Fibroblast of the aortic adventitia (primary cell): ENCODE measurements at places on chromosomes 3 and 15. TPM values are rescaled to one million over a fixed set of nuclear protein-coding genes. Genes with fewer than 3 reads are reported as not detected.

- no peak for DNase-seq
Observed at GRCh38 chr3:14583548-14584091, 43.5 kb upstream of the GRIP2 start.

- peak; percentile 75 for DNase-seq
Observed at GRCh38 chr3:4656059-4656458, 162.9 kb downstream of the ITPR1 start.

DNA sequence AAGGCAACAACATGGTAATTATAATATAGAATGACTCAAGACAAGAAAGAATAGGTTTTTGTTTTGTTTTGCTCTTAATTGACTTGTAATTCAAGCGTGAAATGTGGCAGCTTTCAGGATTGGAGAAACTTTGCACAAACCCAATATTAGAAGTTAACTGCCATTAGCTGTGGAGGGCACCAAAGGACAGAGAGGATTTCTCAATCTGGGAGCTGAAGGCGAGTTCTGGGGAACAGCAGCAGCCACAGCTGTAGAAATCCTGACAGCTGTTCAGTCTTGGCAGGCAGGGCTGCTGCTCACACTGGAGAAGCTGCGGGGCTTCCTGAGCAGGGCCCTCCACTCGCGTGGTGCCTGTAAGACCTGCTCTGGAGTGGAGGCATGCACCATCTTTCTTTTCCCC, 182.2 kb upstream of the IL12A start:
- no peak for DNase-seq

DNA sequence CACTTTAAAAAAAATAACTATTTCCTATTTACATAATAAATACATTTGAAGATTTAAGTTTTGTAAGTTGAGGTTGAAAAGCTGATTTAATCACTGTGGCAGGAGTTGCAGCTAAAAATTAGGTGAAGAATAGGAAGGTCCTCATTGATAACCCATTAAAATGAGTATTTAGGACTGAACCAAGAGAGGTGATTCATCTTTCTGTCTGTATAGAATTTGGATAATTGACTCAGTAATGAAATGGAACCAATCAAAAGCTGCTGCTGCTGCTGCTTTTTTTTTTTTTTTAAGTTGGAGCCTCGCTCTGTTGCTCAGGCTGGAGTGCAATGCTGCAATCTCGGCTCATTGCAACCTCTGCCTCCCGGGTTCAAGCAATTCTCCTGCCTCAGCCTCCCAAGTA, 190.5 kb downstream of the KLHL25 start:
- DNase-seq = no peak

- DNase-seq = no peak
Observed at GRCh38 chr3:146177519-146177918, 16.5 kb upstream of the PLOD2 start.

GRCh38 chr3:61562042-61562720, 810 bp downstream of the PTPRG start:
- peak; percentile 47 for DNase-seq

DNA sequence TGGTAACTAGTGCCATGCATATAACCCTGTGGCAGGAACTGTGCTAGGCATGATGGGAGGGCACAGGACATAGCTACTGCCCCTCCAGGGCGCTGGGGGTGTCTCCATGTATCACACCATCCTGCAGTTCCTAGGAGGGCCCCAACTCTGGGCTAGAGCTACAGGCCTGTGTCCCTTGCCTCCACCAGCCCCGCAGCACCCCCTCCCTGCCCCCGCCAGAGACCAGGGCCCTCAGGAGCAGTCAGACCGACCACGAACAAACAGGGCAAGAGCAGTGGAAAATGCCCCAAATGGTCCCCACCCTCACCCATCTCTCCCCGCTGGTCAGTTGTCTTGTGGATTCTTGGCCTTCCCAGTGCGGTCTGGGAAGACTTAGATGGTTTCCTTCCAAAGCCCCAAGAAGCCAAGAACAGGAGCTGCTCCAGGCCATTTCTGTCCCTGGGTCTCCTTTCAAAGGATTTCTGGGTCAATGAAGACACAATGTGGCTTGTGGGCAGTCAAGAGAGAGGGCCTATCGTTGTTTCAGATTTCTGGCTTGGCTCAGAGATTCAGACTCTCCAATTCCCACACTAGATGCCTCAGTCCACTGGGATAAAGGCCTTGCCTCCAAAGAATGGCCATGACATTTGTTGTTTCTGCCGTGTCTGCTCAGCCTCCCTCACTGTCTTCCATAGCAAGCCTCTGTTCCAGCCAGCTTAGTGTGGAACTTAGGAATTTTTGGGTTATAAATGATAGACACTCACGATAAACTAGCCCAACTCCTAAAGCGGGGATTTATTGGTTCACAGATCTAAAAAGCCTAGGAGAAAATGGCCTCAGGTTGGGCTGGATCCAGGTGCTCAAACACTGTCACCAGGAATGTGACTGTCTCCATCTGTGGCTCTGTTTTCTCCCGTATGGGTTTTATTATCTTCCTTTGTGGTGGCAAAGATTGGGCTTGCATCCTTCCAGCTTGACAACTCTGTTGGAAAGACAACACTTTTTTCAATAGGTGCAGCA, 80.6 kb downstream of the LSM3 start:
- DNase-seq = no peak

DNA sequence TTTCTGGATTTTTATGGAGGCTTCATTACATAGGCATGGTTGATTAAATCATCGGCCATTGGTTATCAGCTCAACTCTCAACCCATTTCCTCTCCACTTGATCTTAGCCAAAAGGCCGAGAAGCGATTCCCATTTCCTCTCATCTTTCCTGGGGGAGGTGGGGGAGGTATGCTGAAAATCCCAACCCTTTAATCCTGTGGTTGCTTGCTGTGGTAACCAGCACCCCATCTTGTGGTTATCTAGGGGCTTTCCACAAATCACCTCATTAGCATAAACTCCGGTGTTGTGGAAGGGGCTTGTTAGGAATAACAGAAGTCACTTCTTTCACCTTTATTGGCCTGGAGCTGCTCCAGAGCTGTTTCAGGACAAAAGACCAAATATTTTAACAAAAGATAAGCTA, 20.9 kb downstream of the PDE8A start:
- no peak for DNase-seq

DNA sequence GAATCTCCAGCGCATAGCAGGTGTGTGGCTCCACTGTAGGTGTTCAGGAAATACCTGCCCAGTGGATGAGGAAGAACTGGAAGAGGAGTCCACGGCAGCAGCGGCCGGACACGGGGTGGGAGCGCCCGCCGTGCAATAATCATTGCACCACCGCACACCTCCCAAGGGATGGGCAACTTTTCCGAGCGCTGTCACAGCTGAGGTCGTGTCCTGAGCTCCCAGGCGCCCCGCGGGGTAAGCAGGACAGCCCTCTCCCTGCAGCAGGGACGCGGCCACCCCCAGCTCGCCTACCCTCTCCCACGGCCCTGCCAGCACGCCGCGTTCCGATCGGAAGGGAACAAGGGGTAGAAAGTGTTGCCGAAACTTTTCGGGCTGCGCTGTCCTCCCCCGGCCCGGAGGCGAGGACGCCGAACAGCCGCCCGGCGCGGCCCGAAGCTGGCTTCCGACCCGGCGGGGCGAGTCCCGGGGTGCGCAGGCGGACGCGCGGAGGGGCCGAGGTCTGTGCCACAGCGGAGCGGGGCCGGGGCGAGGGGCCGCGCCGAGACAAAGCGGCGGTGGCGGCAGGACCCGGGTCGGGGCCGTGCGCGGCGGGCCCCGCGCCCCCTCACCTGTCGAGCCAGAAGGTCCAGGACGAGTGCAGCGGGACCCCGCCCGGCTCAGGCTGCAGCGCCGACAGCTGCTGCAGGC, 475 bp downstream of the EIF4E3 start:
- no peak for DNase-seq

GRCh38 chr15:68921926-68922325, 8.4 kb upstream of the SPESP1 start:
- no peak for DNase-seq

DNA sequence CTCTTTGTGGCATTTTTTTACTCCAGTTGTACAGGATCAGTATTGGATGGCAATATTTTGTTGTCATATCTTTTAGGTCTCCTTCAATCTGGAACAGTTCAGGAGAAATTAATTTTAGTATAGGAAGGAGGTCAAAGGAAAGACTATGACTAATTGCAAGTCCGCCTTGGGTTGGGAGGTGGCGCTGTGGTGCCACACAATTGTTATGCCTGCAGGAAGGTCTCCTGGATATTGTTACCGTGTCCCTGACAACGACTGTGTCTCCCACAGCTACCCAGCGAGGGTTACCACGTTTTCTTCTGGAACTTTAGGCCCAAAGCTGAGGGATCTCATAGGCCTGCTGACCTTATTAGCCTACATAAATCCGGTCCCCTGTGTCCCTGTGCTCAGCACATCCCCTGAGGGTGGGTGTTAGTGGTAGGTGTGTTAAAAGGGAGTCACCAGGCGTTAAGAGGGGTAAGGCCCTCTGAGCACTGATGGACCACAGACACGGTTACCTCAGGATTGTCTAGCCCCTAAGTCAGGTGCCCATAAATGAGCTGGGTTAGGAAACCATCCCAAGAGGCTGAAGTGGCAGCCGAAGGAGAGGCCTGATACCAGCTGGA, 31.5 kb downstream of the KCNAB1 start:
- peak; percentile 81 for DNase-seq

DNA sequence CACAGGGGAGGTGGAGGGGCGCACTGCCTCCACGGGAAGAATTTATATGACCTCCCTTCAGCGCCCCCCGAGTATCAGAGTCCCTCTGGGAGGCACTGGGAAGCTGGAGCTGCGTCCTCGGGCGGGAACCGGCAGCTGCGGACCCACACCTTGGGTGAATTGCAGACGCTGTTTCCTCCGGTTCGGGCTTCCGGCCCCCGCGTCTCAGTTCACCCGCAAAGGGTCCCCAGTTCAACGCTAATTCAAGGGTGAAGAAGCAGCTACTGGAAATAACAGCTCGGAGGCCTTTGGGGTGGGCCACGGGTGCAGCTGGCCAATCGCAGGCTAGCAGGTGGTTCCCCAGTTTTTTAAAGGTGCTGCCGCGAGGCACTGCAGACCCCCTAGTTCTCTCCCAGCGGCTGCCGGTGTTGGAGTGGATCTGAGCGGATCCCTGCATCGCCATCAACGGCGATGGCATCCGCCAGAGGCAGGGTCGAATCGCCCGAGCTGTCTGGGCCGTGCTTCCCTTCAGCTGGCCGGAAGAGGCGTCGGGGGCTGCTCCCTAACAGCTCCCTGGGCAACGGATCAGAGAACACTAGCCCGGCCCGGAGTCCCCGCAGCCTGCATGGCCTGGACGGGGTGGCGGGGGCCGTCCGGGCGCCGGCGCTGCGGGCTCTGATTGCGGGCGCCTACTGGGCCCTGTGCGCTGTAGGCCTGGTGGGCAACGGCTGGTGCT, 19.4 kb upstream of the ADAMTS7 start:
- no peak for DNase-seq

DNA sequence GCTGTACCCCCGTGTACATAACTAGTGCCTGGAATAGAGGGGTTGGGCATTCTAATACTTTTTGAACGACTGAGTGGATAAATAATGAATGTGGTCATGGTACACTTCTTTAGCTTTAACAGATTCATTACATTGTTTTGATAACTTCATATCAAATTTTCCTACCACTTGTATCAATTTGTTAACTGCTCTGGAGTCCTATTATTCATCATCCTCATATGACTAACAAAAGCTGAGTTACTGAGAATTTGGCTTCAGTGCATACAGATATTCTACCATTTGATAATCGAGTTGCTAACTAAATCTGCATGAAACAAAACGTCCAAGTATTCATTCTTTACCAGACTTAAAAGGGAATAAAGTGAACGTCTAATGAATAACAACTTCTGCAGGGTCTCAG, 31.7 kb downstream of the FRMD5 start:
- peak; percentile 56 for DNase-seq

GRCh38 chr15:82124331-82125263, 78.8 kb upstream of the MEX3B start:
- DNase-seq = no peak

GRCh38 chr15:65289261-65289854, 2.7 kb upstream of the PARP16 start:
- no peak for DNase-seq

- peak; percentile 31 for DNase-seq
Observed at GRCh38 chr3:182908471-182908870, 71.9 kb downstream of the DCUN1D1 start.

- DNase-seq = no peak
Observed at GRCh38 chr3:123623346-123623880, 38.6 kb upstream of the HACD2 start.

GRCh38 chr3:138078096-138078495, 37.3 kb downstream of the DZIP1L start:
- DNase-seq = no peak

GRCh38 chr3:105953831-105954230, 85.0 kb upstream of the CBLB start:
- no peak for DNase-seq

- no peak for DNase-seq
Observed at GRCh38 chr3:184572633-184573270, 11.2 kb downstream of the EPHB3 start.

GRCh38 chr3:184952671-184953070, 140.7 kb downstream of the VPS8 start:
- DNase-seq = no peak

DNA sequence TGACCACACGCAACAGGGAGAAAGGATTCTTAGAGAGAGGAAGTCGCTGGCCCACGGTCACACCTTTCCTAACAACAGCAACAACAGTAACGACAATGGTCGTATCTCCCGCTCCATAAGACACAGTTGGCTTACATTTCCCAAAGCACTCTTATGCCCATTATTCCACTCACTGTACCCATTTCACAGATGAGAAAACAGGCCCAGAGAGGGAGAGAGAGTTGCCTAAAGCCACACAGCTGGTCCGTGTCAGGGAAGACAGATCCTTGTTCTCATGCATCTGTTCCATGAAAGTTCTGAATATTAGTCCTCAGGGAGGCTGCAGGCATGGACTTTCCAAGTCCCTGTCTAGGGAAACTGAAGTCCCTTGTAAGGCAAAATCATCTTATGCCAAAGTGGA, 42.0 kb upstream of the ATP2B2 start:
- no peak for DNase-seq

DNA sequence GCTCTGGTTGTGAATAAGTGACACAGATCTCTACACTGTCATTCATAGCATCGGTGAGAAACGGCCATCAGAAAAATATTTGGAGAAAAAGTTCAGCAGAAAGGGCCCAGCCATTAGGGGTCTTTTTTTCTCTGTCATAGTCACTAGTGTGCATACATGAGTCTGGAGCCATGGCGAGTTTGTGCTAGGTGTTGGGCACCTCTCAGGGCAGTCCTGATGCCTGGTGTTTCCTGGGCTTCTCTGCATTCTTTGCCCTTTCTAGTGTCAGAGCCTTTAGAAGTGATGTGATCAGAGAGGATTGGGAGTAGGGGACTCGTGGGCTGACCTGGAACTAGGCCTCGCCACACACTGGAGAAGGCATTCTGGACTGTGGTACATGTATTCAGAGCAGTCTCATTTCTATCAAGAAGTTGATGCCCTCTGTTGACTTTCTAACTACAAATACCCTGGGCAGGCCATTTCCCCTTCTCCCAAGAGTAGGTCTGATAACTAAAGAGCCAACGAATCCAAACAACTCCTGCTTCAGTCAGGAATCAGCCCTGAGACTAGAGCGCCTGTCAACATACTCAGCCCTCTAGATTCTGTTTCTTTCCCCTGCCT, 1.6 kb downstream of the KY start:
- no peak for DNase-seq

PDZRN3 gene
- 40.5 and 76.8 TPM in 2 replicates for total RNA-seq

DUOXA1 gene
- 0.36 TPM in 1 of 2 replicates, not detected in the other for total RNA-seq

GOLGA8N gene
- total RNA-seq = 1.8 and 5.7 TPM in 2 replicates

CA12 gene
- total RNA-seq = 21.5 and 174 TPM in 2 replicates

ZBED2 gene
- total RNA-seq = 0.09 TPM in 1 of 2 replicates, not detected in the other

C3orf49 gene
- total RNA-seq = not detected in 2 replicates

TM6SF1 gene
- total RNA-seq = 0.18 TPM in 1 of 2 replicates, not detected in the other

POC1A gene
- total RNA-seq = 1.3 and 10.0 TPM in 2 replicates

ROPN1 gene
- total RNA-seq = not detected in 2 replicates

TMA7 gene
- total RNA-seq = 234 and 390 TPM in 2 replicates

PLA2G4B gene
- total RNA-seq = 0.49 and 0.54 TPM in 2 replicates

EXD1 gene
- total RNA-seq = not detected in 2 replicates

PEX5L gene
- total RNA-seq = 0.27 and 1.7 TPM in 2 replicates
